ENCODE measurements at places on chromosomes 3 and 15.

GRCh38 chr15:41161736-41162135 lies 45.7 kb upstream of the INO80 start:
- no peak for DNase-seq

DNA sequence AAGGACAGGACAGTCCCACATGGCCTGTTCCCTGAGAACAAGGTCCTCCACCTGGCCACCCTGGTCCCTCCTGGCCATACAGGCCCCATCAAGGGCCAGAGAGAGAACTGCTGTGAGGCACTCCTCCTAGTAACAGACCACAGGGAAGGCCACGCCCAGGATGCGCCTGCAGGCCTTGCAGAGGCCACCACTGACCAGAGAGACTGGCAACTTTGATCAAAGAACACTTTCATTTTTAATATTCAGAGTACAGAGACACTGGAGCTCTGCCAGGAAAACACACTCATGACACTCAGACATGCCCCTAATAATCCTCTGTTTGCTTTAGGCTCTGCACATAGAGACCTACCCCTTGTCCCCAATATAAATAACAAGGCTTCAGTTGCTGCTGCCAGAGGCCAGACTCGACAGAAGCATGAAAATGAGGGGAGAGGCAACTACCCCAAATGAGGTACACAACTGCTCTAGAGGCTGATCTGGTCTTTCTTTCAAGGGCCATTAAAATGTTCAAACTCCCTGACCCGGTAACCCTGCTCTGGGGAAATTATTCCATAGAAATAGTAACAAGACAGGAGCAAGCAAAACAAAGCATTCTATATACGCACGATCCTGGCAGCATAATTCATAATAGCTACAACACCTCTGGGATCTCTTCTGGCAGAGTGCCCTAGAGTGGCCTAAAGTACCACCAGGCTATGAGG lies 44.8 kb downstream of the CCDC12 start:
- no peak for DNase-seq

- DNase-seq = no peak
Measured at GRCh38 chr3:24520976-24521419, 26.3 kb upstream of the THRB start.

DNA sequence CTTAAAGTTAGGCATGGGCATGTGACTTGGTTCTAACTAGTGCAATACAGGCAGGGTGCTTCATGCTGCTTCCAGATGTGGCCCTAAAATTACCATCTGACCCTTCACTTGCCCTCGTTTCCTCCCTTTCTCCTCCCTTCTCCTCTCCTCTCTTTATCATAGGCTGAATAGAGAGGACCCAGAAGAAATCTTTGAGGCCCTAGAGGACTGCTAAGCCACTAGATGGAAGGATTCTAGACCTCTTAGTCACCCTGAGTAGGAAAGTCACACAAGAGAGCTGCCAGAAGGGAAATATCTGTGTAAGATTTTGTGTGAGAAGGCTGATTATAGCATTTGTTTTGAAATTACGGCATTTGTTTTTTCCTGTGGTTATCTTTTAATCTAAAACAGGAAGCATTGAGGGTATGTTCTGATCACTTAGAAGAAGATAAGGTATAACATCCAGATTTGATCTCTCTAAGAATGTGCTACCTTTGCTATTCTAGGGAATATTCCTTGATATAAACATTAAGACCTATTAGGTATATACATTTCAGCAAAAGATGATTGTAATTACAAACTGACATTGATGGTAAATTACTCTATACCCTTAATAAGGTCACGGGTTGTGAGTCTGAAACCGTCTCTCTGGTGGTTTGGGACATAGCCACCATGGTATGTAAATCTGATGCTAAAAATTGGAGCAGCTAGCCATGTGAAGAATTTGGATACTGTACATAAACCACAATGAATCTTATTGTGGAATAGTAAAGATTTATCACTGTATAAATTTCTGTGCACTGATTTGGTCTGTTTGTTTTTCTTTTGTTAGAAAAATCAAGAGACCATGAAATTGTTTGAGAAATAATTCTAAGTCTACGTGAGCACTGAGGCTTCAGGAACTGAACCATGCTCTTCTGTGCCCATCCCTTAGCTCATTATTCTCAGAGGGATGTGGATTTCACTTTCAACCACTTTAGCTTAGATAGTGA lies 84.1 kb downstream of the TP63 start:
- DNase-seq = no peak

DNA sequence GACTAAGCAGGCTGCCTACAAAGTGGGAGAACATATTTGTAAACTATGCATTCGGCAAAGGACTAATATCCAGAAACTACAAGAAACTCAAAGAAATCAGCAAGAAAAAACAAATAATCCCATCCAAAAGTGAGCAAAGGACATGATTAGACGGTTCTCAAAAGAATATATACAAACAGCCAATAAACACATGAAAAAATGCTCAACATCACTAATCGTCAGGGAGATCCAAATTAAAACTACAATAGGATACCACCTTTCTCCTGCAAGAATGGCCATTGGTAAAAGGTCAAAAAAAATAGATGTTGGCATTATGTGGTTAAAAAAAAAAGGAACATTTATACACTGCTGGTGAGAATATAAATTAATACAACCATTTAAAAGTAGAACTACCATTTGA lies 259.6 kb upstream of the SLITRK3 start:
- no peak for DNase-seq

DNA sequence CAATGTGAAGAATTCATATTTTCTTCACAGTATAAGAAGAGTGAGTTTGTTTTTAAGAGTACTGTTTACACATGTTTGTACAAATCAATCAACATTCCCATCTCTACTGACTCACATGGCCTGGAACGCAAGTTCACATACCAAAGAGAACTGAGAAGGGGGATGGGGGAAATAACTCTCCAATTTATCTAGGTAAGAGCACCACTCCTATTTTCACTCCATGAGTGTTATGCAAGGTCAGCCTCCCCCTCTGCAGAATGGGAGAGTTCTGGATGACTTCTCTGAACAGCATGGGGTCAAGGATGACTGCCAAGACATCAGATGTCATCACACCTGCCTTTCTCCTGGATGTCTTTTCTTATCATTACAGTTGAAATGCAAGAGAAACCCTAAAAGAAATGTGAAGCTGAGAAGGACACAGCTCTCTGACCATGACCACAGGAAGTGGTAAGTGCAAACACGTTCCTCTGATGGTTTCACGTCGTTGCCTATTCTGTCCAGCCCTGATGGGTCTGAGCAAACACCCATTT lies 95.2 kb downstream of the SEMA6D start:
- DNase-seq = no peak

DNA sequence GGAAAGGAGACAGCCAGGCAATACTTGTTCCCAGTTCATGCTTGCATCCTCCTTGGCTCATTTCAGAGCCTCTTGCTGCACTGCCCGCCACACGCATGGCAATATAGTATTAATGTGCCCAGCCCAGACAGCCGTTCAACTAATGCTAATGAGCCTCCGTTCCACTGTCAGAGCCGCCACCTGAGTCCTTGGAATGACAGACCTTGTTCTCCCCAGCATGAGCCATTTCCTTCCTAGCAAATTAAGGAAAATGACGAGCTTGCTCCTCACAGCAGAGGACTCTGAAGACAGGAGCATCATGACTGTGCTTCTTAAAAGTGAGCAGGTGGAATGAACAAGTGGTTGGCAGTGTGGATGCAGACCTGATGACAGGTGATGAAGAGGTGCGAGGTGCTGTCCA lies 10.8 kb upstream of the LRRC15 start:
- DNase-seq = no peak

DNA sequence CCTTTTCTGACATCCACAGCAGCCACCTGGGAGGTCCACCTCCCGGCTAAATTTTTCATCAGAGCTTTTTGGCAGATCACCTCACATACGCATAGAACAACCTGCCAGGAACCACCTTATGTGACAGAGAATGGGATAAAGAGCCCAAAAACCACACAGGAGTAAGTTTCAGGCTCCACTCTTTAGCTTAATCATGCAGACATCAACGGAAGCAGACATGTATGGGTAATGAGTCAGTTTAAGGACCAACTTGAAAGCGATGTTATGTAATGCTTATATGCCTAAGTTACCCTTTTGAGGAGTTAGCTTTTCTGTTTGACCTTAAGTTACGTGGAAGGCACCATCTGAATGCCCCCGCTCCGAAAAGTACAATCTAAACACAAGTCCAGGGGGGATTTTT lies 183.3 kb upstream of the BHLHE40 start:
- DNase-seq = no peak

- no peak for DNase-seq
Measured at GRCh38 chr3:111895071-111895470, 36.0 kb downstream of the PHLDB2 start.

DNA sequence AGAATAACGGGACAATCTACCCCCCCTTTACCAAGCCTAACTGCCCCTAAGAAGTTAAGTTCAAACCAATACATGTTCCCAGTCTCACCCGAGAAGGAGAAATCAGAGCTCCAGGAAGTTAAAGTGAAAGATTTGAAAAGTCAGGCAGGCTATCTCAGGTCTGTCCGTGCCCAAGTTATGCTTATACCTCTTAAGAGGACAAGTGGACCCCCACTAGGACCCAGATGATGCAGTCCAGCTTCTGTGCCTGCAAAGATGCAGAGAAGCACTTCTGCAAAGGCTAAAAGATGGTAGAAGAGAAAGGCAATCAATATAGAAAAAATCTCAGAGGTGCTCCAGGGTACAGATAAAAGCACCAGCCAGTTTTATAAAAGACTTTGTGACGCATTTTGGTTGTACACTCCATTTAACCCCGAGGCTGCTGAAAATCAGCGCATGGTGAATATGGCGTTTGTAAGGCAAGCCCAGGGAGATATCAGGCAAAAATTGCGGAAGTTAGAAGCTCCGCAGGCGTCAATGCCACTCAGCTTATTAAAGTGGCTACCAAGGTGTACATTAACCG lies 9.8 kb upstream of the SLC9C1 start:
- no peak for DNase-seq

DNA sequence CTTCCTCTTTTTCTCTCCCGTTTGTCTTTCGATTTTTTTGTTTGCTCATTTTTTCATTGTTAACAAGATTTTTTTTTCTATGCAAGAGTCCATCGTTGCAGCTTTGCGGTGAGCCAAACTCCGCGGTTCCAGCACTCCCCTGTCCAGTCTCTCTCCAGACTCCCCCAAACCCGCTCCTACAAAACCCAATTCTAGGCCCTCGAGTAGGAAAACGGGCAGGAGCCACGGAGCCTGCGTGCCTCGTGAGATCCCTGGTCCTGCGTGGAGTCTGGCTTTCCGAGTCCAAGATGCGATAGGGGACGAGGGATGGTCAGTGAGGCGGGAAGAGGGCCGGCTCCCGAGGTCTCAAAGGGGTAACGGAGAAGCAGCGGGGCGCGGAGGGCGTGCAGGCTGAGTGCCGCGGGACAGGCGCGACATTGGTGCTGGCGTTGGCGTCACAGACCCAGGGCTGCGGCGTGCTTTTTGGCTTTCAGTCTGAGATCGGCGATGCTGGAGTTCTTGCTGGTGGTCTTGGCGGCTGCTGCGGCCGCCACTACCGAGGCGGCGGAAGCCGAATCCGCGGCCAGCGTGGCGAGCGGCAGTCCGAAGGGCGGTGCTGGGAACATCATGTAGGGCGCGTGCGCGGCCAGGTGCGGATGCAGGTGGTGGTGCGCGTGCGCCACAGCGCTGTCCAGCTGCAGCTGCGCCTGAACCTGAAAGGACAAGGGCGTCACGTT lies 8.5 kb downstream of the SHOX2 start:
- peak; percentile 57 for DNase-seq

DNA sequence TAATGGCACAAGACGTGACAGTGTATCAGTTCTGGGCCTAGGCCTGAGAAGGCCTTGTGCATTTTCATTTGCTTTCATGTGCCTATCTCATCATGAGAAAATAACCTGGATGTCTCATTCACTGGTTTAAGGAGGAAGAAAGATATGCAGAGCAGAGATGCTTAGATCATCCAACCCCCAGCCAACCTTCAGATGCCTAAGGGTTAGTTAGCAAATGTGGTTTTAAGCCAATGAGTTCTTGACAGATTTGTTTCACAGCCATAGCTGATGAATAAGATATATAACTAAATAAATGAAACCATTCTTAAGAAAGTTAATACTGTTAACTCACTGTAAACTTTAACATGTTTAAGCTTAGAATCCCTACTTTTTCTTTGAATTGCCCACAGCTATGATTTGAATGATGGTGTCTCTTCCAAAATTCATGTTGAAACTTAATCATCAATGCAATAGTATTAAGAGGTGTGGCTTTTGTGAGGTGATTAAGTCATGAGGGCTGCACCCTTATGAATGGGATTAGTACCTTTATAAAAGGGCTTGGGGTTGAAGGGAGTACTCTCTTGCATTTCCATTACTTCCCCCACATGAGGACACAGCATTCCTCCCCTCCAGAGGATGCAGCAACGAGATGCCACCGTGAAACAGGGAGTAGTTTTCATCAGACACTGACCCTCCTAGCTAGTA lies 324.6 kb upstream of the TBC1D5 start:
- DNase-seq = no peak

DNA sequence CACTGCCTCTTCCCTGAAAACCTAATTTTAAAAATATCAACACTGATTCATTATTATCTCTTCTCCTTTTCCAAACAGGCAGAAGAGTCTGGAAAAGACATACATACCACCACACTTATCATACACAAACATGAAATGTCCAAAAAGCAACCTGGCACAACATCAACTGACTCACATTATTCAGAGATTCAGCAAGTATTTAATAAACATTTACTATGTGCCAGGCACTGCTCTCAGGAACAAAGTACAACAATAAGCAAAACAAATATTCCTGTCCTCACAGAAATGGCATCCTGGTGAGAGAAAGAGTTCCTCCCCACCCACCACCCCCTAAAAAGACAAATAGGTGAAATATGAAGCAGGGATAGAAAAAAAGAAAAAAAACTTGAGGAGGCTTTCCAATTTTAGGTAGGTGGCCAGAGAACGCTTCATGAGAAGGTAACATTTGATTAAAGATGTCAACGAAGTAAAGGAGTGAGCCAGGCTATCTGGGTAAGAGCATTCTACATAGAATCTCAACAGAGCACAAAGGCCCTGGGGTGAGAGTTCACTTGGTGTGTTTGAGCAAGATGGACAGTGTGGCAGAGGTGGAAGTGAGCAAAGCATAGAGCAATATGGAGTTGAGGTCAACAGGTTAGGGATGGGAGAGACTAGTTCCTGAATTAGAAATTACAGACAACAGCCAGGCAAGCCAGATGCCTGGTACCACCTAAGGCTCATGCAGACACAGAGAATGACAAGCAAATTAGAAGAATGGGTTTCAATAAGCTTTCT lies 141.7 kb downstream of the OSBPL10 start:
- no peak for DNase-seq

DNA sequence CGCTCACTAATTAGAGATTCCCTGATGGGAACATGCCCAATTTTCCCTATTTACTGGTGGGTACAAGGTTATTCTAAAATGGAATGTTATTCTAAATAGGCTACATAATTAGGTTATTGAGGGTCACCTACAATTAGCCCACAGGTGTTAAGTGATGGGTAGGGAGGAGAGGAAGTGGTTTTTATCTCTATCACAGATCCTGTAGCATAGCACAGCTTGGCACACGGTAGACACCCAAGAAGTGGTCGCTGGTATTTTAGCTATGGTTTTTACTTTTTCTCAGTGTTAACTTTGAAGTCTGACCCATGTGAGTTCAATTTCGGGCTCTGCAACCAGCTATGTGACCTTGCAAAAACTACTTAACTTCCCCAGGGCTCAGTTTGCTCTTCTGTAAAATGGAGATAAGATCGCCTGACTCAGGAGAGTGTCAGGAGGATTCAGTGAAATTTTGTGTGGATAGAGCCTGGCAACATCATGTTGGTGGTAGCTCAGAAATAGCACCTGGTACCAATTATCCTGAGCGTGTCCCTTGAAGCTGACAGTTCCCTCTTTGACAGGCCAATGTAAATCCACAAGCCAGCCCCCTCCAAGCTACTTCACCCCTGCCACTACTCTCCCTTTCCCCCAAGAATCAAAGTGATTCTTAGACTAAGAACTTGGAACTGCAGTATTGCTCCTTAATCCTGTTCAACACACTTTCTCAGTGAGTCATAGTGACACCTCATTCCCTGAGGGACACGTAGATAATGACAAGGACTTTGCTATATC lies 8.7 kb upstream of the LMCD1 start:
- DNase-seq = no peak

Measured in stimulated activated CD4-positive, alpha-beta T cell treated with anti-CD3 and anti-CD28 coated beads, Interleukin-1b, Interleukin-23, amount 100 ng/mL, for 24 hours (primary cell).